ENCODE measurements at places on chromosomes 1 and 21.

GRCh38 chr1:247407180-247407616, 8.8 kb upstream of the NLRP3 start:
- H3K27ac ChIP-seq: peak overlapping the region; percentile 73
- peaks cover 43% of the 10 kb centered on the region for H3K4me1 ChIP-seq
- H3K4me3 ChIP-seq: peak overlapping the region; percentile 40
- H3K36me3 ChIP-seq: no peaks in the 10 kb centered on the region
- no peaks in the 10 kb centered on the region for H3K27me3 ChIP-seq

DNA sequence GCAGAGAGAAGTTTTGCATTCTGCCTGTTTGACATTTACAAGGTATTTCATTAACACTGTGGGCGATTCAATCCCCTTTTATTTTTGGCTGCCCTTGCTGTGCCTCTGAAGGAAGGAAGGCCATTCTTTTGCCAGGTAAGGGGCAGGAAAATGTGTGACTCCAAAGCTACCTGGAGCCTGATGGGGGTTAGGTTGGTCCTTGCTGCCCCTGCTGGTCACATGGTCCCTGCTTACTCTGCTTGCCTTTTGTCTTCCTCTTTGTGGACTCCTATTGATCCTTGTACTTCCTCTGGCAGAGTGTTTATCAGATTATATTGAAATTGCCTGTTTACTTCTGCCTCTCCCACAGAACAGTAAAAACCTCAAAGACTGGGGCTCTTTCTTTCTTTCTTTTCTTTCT, 65.7 kb downstream of the ST6GALNAC3 start:
- no peak overlapping the region for H3K27ac ChIP-seq
- H3K36me3 ChIP-seq: no peaks in the 10 kb centered on the region
- H3K4me3 ChIP-seq: no peak overlapping the region
- no peaks in the 10 kb centered on the region for H3K4me1 ChIP-seq
- H3K27me3 ChIP-seq: no peaks in the 10 kb centered on the region
- no peak for DNase-seq

GRCh38 chr1:243407284-243408018, 151.6 kb downstream of the SDCCAG8 start:
- no peak overlapping the region for H3K27ac ChIP-seq
- H3K36me3 ChIP-seq: no peaks in the 10 kb centered on the region
- H3K4me1 ChIP-seq: no peaks in the 10 kb centered on the region
- no peaks in the 10 kb centered on the region for H3K27me3 ChIP-seq

- DNase-seq: no peak
- H3K36me3 ChIP-seq: no peaks in the 10 kb centered on the region
- no peaks in the 10 kb centered on the region for H3K27me3 ChIP-seq
Measured at GRCh38 chr21:22191581-22191980, 1193.4 kb downstream of the NCAM2 start.

- peaks cover 16% of the 10 kb centered on the region for H3K36me3 ChIP-seq
- no peak overlapping the region for H3K4me3 ChIP-seq
- H3K27ac ChIP-seq: no peak overlapping the region
Measured at GRCh38 chr1:33338440-33339211, 17.7 kb upstream of the A3GALT2 start.

DNA sequence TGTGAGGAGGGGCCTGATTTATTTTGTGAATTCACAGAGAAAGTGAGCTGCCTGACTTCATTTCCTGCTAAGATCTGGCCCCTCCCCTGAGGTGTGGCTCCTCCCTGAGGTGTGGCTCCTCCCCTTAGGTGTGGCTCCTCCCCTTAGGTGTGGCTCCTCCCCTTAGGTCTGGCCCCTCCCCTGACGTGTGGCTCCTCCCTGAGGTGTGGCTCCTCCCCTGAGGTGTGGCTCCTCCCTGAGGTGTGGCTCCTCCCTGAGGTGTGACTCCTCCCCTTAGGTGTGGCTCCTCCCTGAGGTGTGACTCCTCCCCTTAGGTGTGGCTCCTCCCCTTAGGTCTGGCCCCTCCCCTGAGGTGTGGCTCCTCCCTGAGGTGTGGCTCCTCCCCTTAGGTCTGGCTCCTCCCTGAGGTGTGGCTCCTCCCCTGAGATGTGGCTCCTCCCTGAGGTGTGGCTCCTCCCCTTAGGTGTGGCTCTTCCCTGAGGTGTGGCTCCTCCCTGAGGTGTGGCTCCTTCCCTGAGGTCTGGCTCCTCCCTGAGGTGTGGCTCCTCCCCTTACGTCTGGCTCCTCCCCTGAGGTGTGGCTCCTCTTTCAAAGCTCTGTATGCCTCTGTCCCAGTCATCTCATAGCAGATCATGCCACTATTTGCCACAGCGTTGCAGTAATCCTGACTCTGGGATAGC, 26.9 kb upstream of the LRRC3 start:
- no peak overlapping the region for H3K27ac ChIP-seq
- no peaks in the 10 kb centered on the region for H3K4me1 ChIP-seq
- H3K36me3 ChIP-seq: no peaks in the 10 kb centered on the region
- H3K27me3 ChIP-seq: no peaks in the 10 kb centered on the region

DNA sequence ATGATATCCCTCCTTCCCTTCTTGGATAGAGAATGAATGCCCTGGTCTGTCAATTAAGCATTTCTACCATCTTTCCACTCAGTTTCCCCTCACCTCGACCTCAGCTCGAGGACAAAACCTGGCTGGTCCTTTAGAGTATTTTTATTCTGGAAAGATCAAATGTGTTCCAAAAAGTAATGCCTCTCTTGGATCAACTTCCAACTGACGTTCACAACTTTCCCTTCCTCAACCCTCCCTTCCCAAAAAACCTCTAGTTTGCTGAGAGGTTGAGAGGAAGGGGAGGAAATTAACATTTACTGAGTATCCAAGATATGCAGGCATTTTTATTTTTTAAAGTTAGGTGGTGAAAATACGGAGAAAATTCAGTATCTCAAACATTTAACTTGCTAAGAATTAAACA, 182.9 kb downstream of the TGFBR3 start:
- H3K36me3 ChIP-seq: peaks cover 25% of the 10 kb centered on the region
- no peaks in the 10 kb centered on the region for H3K4me1 ChIP-seq
- no peak overlapping the region for H3K4me3 ChIP-seq
- H3K27me3 ChIP-seq: no peaks in the 10 kb centered on the region

- H3K27ac ChIP-seq: no peak overlapping the region
- no peaks in the 10 kb centered on the region for H3K27me3 ChIP-seq
- no peaks in the 10 kb centered on the region for H3K36me3 ChIP-seq
- DNase-seq: no peak
Measured at GRCh38 chr1:229241390-229241789, 29.5 kb upstream of the RAB4A start.

DNA sequence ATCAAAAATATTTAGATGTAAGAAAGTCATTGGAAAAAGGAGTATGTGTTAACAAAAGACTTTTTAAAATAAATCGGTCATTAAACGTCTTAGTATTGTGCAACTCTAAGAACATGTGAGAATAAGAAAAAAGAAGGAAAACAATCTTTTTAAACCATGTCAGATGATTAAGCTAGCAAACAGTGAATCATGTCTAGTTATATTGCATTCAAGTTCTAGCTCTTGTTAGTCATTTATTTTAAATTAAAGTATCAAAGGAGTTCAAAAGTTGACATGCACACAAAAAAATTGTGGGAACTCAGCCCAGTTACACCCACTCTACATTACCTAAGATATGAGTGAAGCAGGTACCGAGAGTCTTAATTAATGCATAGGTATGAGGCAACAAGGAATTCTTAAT, 9.8 kb downstream of the FRRS1 start:
- no peaks in the 10 kb centered on the region for H3K36me3 ChIP-seq

GRCh38 chr1:14872762-14873161, 274.3 kb downstream of the KAZN start:
- H3K27ac ChIP-seq: no peak overlapping the region
- DNase-seq: no peak
- no peak overlapping the region for H3K4me3 ChIP-seq
- no peaks in the 10 kb centered on the region for H3K27me3 ChIP-seq
- H3K36me3 ChIP-seq: no peaks in the 10 kb centered on the region

DNA sequence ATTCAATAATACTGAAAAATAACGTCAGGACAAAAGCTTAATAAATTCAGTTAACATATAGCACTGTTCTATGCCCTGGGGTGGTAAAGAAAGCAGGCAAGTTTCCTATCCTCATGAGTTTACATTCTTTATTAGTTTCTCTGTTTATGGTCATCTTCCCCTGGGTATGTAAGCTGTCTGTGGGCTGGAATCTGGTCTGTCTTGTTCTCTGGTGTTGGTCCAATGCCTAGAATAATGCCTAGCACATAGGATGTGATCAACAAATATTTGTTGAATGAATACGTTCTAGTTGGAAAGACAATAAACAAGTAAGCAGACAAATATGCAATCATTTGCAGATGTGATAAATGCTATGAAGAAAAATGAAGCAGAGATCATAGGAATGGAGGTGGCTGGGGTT, 7.2 kb upstream of the IGSF3 start:
- H3K4me3 ChIP-seq: no peak overlapping the region
- H3K27me3 ChIP-seq: no peaks in the 10 kb centered on the region
- H3K36me3 ChIP-seq: no peaks in the 10 kb centered on the region
- DNase-seq: no peak
- H3K4me1 ChIP-seq: no peaks in the 10 kb centered on the region

DNA sequence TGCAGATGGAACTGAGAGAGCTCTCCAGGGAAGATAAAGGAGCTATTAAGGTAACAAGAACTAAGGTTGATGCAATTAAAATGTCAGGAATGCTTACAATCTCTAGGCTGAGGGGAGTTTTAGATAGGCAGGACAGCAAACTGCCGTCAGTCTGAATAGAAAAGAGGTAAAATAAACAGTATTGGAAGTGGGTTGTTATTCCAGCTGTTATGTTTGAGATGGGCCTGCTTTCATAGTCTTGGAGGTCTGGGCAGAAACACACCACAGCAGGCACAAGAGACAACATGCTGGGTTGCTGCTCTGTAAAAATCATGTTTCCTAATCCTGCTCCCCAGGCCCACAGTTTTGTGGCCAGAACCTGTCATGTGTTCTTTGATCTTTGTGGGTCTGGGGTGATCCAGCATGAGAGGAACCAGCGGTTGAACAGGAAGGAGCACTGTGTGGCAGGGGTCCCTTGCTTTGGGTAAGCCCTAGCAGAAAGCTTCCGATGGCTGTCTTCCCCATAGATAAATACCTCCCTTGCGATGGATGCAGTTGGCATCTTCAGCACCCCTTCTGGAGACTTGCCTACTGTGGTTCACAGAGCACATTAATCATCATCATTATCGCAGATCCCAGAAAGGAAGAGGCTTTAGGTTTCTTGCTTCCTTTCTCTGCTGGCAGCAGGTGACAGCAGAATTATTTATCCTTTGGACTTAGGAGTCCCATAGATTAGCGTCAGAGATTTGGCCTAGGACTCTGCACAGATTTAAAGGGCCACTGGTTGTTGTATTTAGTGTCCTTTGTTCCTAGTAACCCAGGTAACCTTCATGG, 97.1 kb downstream of the AK5 start:
- H3K36me3 ChIP-seq: no peaks in the 10 kb centered on the region
- no peaks in the 10 kb centered on the region for H3K27me3 ChIP-seq
- no peak for DNase-seq
- no peak overlapping the region for H3K27ac ChIP-seq
- H3K4me3 ChIP-seq: no peak overlapping the region

- no peak overlapping the region for H3K27ac ChIP-seq
- H3K36me3 ChIP-seq: no peaks in the 10 kb centered on the region
- H3K4me3 ChIP-seq: no peak overlapping the region
Measured at GRCh38 chr1:170836141-170836540, 99.2 kb upstream of the MROH9 start.

- no peaks in the 10 kb centered on the region for H3K36me3 ChIP-seq
- no peak overlapping the region for H3K4me3 ChIP-seq
- no peaks in the 10 kb centered on the region for H3K27me3 ChIP-seq
- no peaks in the 10 kb centered on the region for H3K4me1 ChIP-seq
- DNase-seq: no peak
- H3K27ac ChIP-seq: no peak overlapping the region
Measured at GRCh38 chr1:65321879-65322278, 12.5 kb downstream of the DNAJC6 start.

DNA sequence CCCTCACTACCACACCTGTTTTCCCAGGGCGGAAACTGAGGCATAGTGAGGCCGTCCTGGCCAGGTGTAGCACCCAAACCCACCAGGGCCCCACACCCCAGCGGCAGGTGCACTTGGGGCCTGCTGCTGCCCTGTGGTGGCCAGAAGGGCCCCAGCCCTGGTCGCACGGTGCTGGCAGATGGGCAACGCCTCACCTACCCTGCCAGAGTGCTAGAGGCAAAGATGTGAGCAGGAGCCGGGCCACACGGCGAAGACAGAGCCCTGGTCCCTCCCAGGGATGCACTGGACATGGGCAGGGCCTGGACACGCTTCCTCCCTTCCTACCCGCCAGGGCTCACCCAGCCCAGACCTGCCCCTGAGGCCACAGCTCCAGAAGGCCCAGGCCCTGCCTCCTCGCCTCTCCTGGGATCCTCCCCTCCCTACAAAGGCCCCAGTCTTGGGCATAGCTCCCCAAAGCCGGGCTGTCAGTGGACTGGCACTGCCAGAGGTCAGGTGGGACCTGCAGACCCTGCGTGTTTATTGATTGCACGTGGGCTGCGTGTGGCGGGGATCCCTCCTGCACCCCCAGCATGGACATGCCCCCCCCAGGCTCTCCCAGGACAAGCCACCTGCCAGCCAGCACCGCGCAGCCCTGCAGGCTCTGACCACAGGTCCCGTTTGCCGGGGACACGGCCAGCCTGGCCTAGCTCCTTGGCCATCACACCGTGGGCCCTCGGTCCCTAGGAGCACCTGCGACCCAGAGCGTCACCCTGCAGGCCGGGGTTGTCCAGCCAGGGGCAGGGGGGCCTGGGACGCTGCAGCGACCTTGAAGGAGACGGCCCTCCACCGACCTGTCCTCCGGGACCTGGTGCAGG, 44.1 kb downstream of the MEGF6 start:
- H3K27ac ChIP-seq: no peak overlapping the region
- H3K4me1 ChIP-seq: no peaks in the 10 kb centered on the region

GRCh38 chr1:235906436-235906835, 39.7 kb upstream of the LYST start:
- no peak overlapping the region for H3K4me3 ChIP-seq
- no peak overlapping the region for H3K27ac ChIP-seq
- DNase-seq: no peak
- no peaks in the 10 kb centered on the region for H3K4me1 ChIP-seq
- H3K27me3 ChIP-seq: no peaks in the 10 kb centered on the region

GRCh38 chr21:17359781-17360180, 153.1 kb upstream of the CXADR start:
- H3K36me3 ChIP-seq: no peaks in the 10 kb centered on the region
- no peaks in the 10 kb centered on the region for H3K27me3 ChIP-seq
- no peak overlapping the region for H3K4me3 ChIP-seq

DNA sequence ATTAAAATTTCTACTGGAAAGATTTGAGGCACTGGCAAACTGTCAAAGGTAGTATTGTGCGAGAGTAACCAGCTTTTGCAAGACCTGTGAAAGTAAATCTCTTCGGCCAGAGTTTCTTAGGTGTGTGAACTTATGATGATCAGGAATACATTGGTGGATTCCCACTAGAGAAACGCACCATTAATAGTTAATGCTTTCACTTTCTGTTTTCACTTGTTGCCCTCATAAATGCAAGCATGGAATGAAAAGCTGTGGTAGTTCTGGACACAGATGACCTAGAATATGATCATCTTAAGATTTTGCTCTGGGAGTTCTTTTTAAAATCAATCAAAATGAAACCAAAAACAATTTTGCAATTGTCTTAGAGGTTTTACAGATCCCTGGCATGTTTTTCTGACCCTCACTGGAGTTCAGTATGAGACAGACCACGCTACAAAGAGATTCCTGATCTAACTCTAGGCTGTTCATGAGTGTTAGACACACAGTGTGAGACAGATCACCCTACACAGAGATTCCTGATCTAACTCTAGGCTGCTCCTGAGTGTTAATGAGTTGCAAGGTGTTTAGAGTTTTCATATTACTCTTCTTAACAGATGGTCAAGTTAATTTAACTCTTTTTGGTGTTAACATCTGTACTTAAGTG, 98.8 kb downstream of the SDCCAG8 start:
- no peaks in the 10 kb centered on the region for H3K27me3 ChIP-seq
- H3K27ac ChIP-seq: no peak overlapping the region
- H3K4me3 ChIP-seq: peak overlapping the region; percentile 15
- no peak for DNase-seq
- H3K36me3 ChIP-seq: no peaks in the 10 kb centered on the region
- H3K4me1 ChIP-seq: no peaks in the 10 kb centered on the region
